Amniotic epithelial cell (primary cell): ENCODE measurements at places on chromosomes 1 and 21.

DNA sequence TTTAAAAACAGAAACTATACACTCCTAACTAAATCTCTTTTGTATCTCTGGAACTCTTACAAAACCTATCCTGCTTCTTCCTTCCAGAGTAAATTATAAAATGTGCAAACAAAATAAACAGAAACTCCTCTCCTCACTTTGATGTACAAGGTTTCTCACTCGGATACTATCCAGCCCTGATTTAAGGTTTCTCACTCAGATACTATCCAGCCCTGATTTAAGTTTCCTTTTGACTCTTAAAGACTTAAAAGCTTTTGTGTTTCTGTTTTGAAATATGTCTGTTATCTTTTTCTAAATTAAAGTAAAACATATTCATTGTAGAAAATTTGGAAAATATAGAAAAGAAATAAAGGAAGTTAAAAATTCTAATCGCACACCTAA is 132.5 kb downstream of the CRB1 start:
- DNase-seq = no peak

DNA sequence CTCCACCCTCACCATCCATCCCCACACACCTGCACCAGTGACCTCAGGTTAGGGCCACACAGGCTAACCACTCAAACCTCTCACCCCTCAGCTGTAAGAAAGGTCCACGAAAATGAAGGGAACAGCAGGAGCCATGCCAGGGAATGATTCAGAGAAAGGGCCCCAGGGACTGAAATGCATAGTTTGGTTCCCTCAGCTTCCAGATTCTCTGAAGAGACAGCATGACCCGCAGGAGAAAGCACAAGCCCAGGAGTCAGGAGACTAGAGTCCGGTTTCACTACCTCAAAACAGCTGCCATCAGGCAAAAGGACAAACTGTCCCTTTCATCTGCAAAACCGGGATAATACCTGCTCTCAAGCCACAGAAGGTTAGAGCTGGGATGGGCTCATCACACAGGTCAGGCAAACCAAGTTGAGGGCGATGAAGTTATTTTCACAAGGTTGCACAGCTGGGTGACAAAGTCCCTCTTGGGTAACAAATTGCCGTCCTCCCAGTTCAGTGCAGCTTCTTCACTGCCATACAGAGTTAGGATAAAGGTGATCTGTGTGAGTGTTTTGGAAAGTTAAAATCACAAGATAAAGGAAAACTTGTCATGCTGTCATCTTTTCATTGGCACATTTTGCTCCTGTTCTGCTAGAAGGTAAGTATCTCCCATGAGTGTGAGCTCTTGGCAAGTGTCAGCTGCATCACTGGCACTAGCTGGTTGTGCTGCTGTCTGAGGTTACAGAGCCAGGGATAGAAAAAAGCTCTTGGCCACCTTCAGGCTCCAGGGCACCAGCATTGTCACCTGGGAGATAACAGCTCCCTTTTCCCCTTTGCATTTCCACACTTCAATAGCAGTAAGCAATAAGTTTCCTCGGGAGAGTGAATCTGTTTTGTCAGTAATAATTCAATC is 120.4 kb downstream of the KCNH1 start:
- no peak for DNase-seq

DNA sequence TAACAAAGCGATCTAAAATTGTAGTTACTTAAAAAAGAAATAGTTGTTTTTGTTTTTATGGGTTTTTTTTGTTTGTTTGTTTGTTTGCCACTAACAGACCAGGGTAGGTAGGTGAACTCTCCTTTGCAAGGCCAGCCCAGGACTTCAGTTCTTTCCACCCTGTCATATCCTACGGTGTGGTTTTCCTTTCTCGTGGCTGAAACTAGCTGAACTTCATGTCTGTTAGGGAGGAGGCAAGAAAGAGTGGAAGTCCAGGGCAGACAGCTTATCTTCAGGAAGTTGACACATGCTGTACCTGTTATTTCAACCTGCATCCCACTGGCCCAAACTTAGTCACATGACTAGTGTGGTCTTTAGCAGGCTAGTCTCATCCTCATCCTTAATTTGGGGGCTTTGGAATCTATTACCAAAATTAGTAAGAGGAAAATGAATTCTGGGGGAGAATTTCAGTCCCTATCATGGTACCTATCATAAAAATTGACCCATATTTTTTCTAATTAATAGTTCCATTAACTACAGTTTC is 62.9 kb upstream of the LRRC7 start:
- no peak for DNase-seq

GRCh38 chr1:3689138-3689750 is 36.9 kb downstream of the TP73 start:
- DNase-seq = no peak

- no peak for DNase-seq
Measured at GRCh38 chr21:40837456-40837855, 9.5 kb downstream of the DSCAM start.

DNA sequence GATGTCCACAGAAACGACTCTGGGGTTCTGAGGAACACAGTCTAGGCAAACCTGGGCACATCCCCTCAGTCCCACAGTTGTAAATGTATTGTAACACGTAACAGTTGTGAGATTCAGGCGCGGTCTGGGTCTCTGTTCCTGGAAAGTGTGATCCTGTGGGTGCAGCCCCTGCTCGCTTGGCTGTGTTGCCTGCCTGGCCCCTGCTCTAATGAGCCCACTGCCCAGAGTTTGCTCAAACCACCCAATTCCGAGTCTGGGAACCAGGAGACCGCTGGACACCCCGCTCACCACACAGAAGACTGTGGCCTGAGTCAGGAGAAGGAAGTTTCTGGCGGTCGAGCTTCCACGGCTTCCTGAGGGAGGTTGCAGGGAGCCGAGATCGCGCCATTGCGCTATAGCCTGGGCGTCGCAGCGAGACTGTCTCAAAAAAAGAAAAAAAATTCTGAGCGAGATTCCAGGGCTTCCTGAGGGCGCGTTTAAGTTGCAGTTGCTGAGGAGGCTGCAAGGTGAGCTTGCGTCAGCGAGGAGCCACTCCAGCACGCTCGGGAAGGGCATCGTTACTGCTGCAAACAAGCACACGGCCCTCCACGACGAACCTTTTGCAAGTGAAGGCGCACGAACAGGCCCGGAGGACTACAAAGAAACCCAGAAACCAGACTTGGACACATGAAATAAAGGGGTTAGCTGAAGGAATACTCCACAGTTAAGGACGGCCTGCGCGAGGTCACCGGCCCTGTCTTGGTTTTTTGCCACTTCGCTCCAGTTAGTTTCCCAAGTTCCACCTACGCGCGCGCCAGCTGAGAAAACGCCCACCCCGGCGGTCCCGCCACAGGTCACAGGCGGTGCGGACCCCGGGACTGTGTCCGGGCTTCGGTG is 1.1 kb downstream of the C21orf58 start:
- DNase-seq = peak; percentile 33

GRCh38 chr1:153349363-153350320 is 1.0 kb upstream of the PGLYRP4 start:
- DNase-seq = no peak

- DNase-seq = no peak
Measured at GRCh38 chr1:166026555-166026954, 140.2 kb downstream of the FAM78B start.

- no peak for DNase-seq
Measured at GRCh38 chr1:27316860-27317259, 5.1 kb upstream of the TMEM222 start.

- no peak for DNase-seq
Measured at GRCh38 chr1:204961765-204962419, 81.1 kb upstream of the CNTN2 start.

GRCh38 chr1:203145321-203146041 is 18.0 kb downstream of the ADORA1 start:
- no peak for DNase-seq

DNA sequence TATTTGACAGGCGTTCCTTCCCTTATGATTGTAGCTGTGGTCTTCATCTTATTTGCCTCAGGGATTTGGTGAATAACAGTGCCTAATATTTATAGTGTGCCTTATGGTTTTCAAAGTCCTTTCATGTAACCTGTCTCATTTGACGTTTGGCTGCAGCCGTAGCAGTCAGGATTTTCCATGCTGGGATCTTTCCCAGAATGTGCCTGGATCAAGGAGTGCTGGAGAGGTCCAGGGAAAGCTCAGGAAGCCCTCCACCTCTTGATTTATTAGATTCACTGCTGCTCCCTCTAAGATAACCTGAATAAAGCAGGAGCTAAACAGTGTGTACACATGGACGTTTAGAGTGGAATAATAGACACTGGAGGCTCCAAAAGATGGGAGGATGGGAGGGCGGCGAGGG is 5.2 kb downstream of the C1orf21 start:
- no peak for DNase-seq

DNA sequence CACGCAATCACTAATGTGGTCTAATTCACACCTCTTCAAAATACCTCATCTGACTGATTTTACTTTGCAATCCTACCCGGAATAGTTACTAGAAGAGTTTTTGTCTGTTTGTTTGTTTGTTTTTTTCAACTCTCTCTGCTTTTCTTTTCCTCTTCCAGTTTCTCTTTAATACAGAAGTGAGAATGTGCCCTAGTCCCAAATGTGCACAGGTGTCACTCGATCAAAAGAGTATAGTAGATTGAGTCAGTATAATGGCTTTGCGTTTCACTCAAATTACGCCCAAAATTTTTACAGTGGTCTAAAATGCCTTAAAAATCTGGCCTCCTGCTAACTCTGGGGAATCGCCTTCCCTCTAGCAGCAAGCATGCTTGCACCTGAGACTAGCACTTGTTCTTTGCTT is 1536.8 kb downstream of the KCNT2 start:
- no peak for DNase-seq

DNA sequence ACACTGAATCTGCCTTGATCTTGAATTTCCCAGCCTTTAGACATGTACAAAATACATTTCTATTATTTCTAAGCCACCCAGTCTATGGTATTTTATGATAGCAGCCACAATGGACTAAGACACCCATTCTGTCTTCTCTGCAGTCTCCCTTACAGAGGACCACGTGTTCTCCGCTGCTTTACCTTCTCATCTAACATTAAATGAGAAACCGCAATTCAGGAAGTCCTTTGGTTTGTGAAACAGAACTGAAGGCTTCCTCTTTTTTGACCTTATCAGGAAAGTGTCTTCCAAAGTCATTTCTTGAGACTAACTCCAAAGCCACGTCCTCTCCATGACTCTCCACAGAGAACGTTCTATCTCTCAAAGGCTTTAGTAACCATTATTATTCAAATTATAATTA is 560.1 kb downstream of the OMA1 start:
- DNase-seq = no peak

DNA sequence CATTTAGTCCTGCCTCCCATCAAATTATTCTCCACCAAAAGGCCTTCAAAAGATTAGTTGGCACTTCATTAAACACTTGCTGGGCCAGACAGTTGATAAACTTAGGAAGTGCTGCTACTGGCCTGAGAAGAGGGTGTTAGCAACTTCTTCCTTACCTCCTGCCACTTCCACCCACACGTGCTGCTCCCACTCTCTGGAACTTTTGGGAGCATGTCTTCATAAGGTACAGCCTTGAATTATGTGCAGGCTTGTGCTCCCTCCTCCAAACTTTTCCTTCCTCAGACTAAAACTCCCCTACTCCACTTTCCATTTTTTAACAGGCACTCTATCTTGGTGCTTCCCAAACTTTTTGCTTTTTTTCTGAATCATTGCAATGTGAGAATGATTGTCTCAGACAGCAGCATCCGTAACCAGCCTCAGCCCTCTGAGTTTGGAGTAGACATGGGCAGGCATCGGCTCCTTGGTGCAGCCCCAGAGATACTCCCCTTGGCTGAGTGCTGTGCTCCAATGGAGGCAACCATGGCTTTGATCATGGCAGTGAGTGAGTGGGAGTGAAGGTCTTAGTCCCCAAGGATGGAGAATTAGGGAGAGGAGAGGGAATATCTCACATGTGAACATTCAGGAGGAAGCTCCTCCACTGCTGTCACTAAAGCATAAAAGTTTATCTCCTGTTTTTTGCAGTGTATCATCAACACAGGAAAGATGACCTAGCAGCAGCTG is 8.7 kb upstream of the LELP1 start:
- no peak for DNase-seq

- DNase-seq = no peak
Measured at GRCh38 chr1:241228339-241228738, 128.7 kb downstream of the RGS7 start.

GRCh38 chr1:220527279-220527907 is 543 bp upstream of the MARK1 start:
- DNase-seq = no peak

DNA sequence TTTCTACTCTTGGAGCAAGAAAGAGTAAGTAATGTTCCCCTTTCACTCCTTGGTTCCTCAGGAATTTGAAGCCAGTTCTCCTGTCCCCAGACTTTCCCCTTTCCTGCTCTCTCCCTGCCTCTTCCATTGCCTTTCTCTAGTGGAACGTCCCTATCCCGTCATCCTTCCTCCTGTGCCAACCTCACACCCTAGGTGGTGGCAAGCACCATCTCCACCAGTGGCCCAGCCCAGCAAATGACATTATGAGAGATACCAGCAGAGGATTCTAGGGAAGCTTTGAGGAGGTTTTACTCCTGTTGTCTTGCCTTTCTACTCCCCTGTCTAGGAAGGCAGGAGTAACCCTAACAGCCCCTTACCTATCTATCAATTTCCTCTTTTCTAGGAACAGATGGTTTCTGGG is 8.1 kb upstream of the TACSTD2 start:
- DNase-seq = no peak

GRCh38 chr1:179047636-179047997 is 21.9 kb downstream of the FAM20B start:
- no peak for DNase-seq

DNA sequence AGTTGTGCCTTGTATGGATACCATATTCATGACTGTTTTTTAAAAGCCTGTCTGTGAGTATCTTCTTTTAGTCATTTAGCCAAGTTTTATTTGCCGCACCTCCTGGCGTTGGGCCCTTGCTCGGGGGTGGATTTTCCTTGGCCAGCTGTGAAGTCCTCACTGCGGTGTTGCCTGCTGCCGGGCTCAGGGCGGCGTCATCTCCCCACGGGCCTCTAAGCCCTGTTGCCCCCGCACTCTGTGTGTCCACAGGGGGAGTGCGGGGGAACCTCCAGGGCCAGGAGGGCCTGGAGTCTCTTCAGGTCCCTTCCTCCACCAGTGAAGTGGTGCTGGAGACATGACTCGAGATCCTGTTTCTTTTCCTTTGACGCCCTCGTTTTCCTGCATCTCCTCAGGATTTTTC is 65.8 kb upstream of the DIP2A start:
- no peak for DNase-seq

GRCh38 chr1:170714163-170714562 is 50.2 kb downstream of the PRRX1 start:
- DNase-seq = no peak

- no peak for DNase-seq
Measured at GRCh38 chr1:12407962-12408454, 178.2 kb downstream of the VPS13D start.

GRCh38 chr21:26027696-26028095 is 142.9 kb downstream of the APP start:
- peak; percentile 35 for DNase-seq

- DNase-seq = no peak
Measured at GRCh38 chr1:160399544-160400222, 681 bp upstream of the VANGL2 start.

DNA sequence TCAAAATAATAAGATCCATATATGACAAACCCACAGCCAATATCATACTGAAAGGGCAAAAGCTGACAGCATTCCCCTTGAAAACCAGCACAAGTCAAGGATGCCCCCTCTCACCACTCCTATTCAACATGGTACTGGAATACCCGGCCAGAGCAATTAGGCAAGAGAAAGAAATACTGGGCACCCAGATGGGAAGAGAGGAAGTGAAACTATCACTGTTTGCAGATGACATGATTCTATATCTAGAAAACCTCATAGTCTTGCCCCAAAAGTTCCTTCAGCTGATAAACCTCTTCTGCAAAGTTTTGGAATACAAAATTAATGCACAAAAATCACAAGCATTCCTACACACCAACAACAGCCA is 442.7 kb downstream of the PTBP2 start:
- no peak for DNase-seq

- DNase-seq = no peak
Measured at GRCh38 chr1:27141266-27142003, 13.5 kb downstream of the SLC9A1 start.
